ENCODE measurements at places on chromosomes 3 and 15.
A peak's percentile ranks its signal among the peaks of the same experiment; 100 is the strongest.

GRCh38 chr3:13570391-13571194 is 21.7 kb downstream of the FBLN2 start:
- DNase-seq = no peak

- DNase-seq = no peak
These were observed 12.2 kb upstream of the VIPR1 start for GRCh38 chr3:42490243-42490642.

GRCh38 chr15:69533522-69533921 is 80.9 kb downstream of the RPLP1 start:
- DNase-seq = no peak

- DNase-seq = no peak
These were observed 456.3 kb upstream of the ARRDC4 start for GRCh38 chr15:97504031-97504792.

DNA sequence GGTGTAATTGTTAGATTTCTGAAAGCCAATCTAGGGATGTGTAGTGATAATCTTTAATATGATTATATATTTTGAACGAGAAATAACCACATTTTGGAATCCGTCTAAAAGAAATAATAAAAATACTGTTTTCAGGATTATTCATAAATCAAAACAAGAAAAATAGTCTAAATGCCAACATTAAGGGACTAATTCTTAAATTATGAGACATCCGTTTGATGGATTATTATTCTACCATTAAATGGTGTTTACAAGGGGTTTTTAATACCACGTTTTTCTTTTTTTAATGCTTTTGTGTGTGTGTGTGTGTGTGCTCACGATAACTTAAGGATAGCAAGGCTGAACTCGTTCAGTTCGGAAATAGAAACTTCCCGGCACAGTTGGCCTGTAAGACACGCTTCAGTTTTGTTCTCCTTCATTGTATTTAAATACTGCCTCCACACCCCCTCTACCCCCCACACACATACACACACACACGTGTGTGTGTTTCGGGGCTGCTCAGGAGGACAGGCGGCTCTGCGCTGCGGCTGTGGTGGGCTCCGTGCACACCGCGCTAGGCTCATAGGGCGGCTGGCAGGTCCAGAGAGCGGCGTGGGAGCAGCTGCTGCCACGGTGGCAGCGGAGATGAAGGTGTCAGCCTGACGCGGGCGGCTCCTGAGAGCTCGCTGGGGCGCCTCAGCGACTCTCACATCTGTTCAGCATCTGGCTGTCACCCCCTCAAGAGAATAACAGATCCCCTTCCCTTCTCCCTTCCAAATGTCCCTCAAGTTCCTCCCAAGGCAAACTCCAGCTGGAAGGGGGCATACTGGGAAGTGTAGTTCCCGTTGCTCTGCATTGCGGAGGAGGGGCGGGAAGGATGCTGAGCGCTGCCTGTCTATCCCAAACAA is 23.0 kb upstream of the ANP32A start:
- peak; percentile 4 for DNase-seq

DNA sequence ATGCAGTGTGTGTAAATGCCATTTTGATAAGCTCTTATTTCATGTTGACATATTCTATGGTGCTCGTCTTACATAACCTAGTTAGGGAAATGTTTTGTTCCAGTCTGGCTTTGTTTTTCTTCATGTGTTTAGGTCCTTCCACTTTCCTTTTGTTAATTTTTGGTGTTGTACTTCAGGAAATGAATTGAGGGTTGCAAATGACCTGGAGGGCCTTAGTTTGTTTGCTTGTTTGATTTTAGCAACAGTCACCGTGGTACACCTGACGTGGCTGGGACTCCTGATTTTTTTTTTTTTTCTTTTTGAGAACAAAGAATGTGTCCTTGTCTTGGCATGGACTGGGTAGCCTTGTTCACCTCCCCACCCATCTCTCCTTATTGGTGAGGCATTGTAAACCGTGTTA is 114.8 kb downstream of the IGF1R start:
- no peak for DNase-seq

- no peak for DNase-seq
These were observed 76.9 kb upstream of the STXBP5L start for GRCh38 chr3:120831066-120831465.

- no peak for DNase-seq
These were observed 9.5 kb downstream of the MYL3 start for GRCh38 chr3:46853441-46854415.

GRCh38 chr15:69486481-69487110 is 34.0 kb downstream of the RPLP1 start:
- no peak for DNase-seq

DNA sequence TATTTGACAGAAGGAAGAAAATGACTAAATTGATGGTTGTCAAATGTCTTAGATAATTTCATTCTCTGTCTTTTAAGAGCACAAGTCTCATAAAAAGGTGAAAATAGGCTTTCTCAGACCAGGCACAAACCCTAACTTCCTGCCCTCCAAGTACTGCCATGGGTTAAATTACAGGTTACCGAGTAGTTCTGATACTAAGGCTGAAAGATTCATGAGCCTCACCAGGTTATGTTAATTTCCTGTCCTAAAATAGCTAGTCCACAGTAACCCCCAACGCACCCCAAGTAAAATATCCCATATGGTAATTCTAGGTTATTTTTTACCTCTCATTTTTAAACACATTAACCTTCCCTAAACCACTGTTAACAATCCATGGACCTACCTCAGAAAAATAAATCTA is 42.0 kb downstream of the GSK3B start:
- DNase-seq = no peak

- no peak for DNase-seq
These were observed 28.4 kb upstream of the IFT57 start for GRCh38 chr3:108250626-108251025.

GRCh38 chr3:74287557-74287956 is 326.9 kb downstream of the CNTN3 start:
- DNase-seq = no peak

Data from NCI-H2227 treated with DMSO at 0.1 percent for 48 hours (cell line).